ENCODE measurements at places on chromosomes 1 and 21. TPM values are rescaled to one million over a fixed set of nuclear protein-coding genes. Genes with fewer than 3 reads are reported as not detected.

GBP4 gene
- not detected for total RNA-seq

PDE9A gene
- total RNA-seq = 0.90 TPM

CATSPERE gene
- total RNA-seq = 0.18 TPM

SDCCAG8 gene
- 46.8 TPM for total RNA-seq

COA7 gene
- total RNA-seq = 20.3 TPM

LRRC3 gene
- under 0.01 TPM for total RNA-seq

DNA sequence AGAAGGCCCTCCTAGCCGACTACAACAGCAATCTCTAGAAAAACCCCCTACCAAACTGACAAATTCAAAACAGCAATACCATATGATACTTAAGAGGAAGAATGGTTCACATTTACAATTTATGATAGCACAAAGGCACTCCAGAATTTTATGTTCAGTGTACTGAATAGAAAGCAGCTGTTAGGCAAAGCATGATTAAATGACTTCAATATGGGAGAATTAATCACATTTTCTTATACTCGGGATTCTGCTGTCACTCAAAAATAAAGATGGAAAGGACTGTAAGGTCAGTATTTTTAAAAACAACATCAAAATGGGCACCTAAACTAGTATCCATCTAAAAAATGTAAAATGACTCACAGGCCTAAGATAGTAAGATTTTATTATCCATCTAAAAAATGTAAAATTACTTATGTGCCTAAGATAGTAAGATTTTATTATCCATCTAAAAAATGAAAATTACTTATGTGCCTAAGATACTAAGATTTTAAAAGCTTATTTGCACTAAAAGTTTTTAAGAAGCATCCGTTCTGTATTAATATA is 198.5 kb downstream of the SMYD3 start:
- no peak for DNase-seq

- DNase-seq = peak; percentile 87
These were observed 466.3 kb downstream of the LMO4 start for GRCh38 chr1:87794788-87795614.

GRCh38 chr1:33388805-33389771 is 41.8 kb downstream of the PHC2 start:
- peak; percentile 58 for DNase-seq

DNA sequence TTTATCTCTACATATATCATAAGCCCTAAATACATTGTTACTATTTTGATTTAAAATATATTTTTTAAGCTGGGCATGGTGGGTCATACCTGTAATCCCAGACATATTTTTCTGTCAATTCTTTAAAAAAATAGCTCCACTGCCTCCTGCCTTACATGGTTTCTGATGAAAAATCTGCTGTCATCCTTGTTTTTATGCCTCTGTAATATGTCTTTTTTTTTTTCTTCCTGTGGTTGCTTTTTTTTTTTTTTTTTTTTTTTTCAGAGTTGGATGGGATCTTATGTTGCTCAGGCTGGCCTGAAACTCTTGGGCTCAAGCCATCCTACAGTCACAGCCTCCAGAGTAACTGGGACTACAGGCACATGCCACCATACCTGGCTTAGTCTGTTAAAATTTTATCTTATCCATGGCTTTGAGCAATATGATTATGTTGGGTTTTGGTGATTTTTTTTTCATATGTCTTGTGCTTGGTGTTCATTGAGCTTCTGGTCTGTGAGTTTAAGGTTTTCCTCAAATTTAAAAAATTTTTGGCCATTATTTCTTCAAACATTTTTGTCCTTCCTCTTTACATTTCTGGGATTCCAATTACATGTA is 12.4 kb upstream of the EDARADD start:
- DNase-seq = no peak

GRCh38 chr1:93448292-93448982 is 519 bp downstream of the FNBP1L start:
- DNase-seq = no peak

GRCh38 chr1:15989776-15990175 is 13.9 kb upstream of the ZBTB17 start:
- no peak for DNase-seq

- DNase-seq = no peak
These were observed 26.1 kb downstream of the METTL13 start for GRCh38 chr1:171807556-171807955.

DNA sequence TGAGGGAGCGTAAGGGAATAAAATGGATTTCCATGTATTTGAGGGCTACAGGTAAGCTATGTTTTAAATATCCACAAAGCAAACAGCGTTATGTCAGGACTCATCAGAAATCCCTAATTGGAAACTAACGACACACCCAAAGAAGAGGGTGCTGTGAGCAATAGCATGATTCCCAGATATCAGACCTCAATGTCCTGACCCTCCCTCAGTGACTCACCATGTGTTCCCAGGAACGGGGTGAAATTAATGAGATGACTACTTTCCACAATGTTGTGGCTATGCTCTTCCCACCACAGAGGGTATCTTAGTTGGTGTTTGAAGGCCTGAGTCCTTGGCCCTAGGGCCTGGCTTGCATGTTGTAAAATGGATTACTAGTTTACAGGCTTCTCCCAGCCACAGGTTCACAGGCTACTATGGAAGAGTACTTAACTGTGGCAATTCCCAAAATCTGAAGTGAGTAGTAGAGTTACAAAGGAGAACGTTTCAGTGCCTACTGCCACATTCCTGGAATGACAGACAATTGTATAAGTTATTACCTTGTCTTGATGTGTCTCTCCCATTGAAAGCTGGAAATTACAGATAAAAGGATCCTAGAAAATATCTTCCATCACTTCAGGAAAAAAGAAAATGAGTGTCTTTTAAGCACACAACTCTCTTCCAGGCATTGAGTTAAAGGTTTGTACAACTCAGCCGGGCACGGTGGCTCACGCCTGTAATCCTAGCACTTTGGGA is 1.7 kb upstream of the KRTAP11-1 start:
- DNase-seq = no peak

GRCh38 chr1:200981278-200981677 is 42.2 kb downstream of the KIF21B start:
- no peak for DNase-seq
